ENCODE measurements at places on chromosomes 3 and 15. TPM values are rescaled to one million over a fixed set of nuclear protein-coding genes. Genes with fewer than 3 reads are reported as not detected.

The CKMT1A gene
- total RNA-seq = not detected

GRCh38 chr3:27532426-27533260, 48.5 kb upstream of the SLC4A7 start:
- no peaks in the 10 kb centered on the region for H3K36me3 ChIP-seq
- H3K4me1 ChIP-seq = peaks cover 21% of the 10 kb centered on the region
- no peaks in the 10 kb centered on the region for H3K27me3 ChIP-seq
- H3K27ac ChIP-seq = peak overlapping the region; percentile 100
- no peak for DNase-seq

The UPK1B gene
- total RNA-seq = 0.28 TPM

The ANKUB1 gene
- total RNA-seq = not detected

DNA sequence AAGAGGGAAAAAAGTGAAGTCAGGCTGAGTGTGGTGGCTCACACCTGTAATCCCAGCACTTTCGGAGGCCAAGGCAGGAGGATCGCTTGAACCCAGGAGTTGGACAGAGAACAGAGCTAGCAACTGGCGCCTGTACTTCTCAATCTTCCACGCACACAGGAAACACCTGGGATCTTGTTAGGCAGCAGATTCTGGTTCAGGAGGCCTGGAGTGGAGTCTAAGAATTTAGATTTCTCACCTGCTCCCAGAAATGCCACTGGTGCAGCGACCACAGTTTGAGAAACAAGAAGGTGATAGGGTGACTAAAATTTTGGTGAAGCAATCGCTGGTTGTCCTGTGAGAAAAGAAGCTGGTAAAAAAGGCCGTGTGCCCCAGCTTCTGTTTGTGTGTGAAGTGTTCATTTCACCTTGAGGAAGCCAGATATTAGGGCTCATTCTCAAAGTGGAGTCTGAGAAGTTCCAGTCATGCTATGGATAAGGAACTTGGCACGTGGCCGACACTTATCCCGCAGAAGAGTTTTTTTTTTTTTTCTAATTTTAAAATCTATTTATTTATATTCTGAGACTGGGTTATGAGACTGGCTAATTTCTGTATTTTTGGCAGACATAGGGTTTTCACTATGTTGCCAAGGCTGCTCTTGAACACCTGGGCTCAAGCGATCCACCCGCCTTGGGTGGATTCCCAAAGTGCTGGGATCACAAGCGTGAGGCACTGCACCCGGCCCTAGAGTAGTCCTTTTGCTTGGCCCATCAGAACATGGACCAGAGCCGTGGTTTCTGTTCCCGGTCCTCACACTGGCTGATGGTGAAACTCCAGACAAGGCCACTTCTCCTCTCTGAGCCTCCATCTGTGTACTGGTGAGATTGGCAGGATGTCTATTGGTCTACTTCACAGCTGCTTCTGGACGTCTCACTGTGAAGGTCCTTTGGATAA, 324.6 kb upstream of the PROK2 start:
- H3K36me3 ChIP-seq = no peaks in the 10 kb centered on the region
- H3K4me1 ChIP-seq = no peaks in the 10 kb centered on the region
- no peak overlapping the region for H3K4me3 ChIP-seq
- no peak overlapping the region for H3K27ac ChIP-seq
- no peak for DNase-seq

GRCh38 chr15:39908186-39908585, 11.9 kb downstream of the GPR176 start:
- peak overlapping the region; percentile 51 for H3K27ac ChIP-seq
- H3K4me3 ChIP-seq = no peak overlapping the region
- H3K27me3 ChIP-seq = no peaks in the 10 kb centered on the region
- DNase-seq = peak; percentile 96
- peaks cover 2% of the 10 kb centered on the region for H3K36me3 ChIP-seq
- peaks cover 29% of the 10 kb centered on the region for H3K4me1 ChIP-seq

- 0 out of 2 replicates have a peak, but pooled peaks cover 2% of the 10 kb centered on the region for H3K4me1 ChIP-seq
- H3K27me3 ChIP-seq = peaks cover 9% of the 10 kb centered on the region
- H3K36me3 ChIP-seq = no peaks in the 10 kb centered on the region
- DNase-seq = no peak
- H3K27ac ChIP-seq = no peak overlapping the region
Observed at GRCh38 chr3:196219970-196220311, 3.6 kb downstream of the SLC51A start.

The KCNMB2 gene
- not detected for total RNA-seq

- 0 out of 2 replicates have a peak, but pooled peaks cover 1% of the 10 kb centered on the region for H3K4me1 ChIP-seq
- H3K4me3 ChIP-seq = no peak overlapping the region
- peaks cover 17% of the 10 kb centered on the region for H3K36me3 ChIP-seq
- H3K27ac ChIP-seq = no peak overlapping the region
Observed at GRCh38 chr15:71739355-71739754, 71.0 kb upstream of the NR2E3 start.

DNA sequence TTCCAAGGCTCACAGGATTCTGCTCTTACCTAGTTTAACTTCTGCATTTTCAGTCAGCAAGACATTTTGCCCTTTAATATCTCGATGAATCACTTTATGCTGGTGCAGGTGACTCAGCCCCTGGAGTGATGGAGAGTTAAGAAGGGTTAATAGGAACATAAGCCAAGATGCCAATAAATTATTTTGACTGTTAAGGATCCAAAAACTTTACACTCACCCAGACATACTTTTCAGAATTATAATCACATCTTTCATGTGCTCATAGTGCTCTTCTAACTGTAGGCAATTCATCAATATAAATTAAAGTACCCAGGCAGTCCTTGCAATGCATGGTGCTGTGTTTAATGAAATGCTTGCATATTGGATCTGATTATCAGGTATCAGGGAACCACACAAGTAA, 164.1 kb upstream of the SLC2A2 start:
- H3K4me1 ChIP-seq = 0 out of 2 replicates have a peak, but pooled peaks cover 1% of the 10 kb centered on the region
- H3K27ac ChIP-seq = no peak overlapping the region
- no peaks in the 10 kb centered on the region for H3K27me3 ChIP-seq
- H3K36me3 ChIP-seq = no peaks in the 10 kb centered on the region
- peak; percentile 49 for DNase-seq

GRCh38 chr3:26627080-26627479, 4.5 kb downstream of the LRRC3B start:
- H3K27ac ChIP-seq = no peak overlapping the region
- H3K27me3 ChIP-seq = no peaks in the 10 kb centered on the region

DNA sequence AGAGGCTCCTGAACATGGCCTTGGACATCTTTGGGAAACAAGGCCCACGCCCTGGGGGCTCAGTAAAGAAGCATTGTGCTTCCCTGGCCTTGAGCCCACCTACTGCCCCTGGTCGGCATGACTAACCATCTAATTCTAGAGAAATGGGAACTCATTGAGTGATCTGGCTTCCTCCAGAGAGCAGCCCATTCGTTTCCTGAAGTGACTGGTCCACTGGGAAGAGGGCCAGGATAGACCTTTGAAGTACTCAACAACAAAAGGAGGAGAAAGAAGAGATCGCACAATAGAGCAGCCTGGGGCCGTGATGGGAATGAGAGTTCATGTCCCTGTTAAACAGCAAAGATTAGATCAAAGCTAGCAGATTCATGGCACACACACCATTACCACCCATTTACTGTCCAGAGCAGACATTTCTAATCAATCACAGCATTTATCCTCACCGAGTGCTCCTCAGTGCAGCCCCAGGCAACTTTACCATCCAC, 514.4 kb upstream of the PROK2 start:
- peak; percentile 59 for DNase-seq
- no peaks in the 10 kb centered on the region for H3K36me3 ChIP-seq
- H3K4me3 ChIP-seq = no peak overlapping the region
- H3K4me1 ChIP-seq = no peaks in the 10 kb centered on the region
- no peak overlapping the region for H3K27ac ChIP-seq
- H3K27me3 ChIP-seq = peaks cover 8% of the 10 kb centered on the region

GRCh38 chr15:51736069-51736468, 1.4 kb downstream of the LYSMD2 start:
- H3K36me3 ChIP-seq = no peaks in the 10 kb centered on the region
- no peak overlapping the region for H3K4me3 ChIP-seq
- no peak for DNase-seq

The RUBCN gene
- 10.8 TPM for total RNA-seq
